ENCODE measurements at places on chromosomes 11 and 22. TPM values are rescaled to one million over a fixed set of nuclear protein-coding genes. Genes with fewer than 3 reads are reported as not detected.

OR56A1 gene
- 0.14 TPM for total RNA-seq

C11orf21 gene
- total RNA-seq = not detected

DNA sequence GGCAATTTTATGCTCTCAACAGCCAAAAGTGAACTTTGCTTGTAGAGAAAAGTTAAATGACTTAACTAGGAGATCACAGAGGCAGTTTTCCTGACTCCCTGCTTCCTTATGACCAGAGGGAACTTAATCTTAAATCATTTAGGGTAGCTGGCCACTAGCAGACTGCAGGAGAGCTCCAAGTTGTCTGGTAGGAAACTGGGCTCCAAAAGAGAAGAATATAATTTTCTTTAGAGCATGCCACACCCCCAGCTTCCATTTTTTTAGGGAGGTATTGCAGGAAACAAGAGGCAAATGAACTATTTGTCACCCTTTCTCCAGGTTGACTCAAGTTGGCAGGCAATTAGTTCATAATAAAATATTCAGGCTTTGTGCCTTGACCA is 2.6 kb downstream of the METTL15 start:
- peak; percentile 38 for DNase-seq

DNA sequence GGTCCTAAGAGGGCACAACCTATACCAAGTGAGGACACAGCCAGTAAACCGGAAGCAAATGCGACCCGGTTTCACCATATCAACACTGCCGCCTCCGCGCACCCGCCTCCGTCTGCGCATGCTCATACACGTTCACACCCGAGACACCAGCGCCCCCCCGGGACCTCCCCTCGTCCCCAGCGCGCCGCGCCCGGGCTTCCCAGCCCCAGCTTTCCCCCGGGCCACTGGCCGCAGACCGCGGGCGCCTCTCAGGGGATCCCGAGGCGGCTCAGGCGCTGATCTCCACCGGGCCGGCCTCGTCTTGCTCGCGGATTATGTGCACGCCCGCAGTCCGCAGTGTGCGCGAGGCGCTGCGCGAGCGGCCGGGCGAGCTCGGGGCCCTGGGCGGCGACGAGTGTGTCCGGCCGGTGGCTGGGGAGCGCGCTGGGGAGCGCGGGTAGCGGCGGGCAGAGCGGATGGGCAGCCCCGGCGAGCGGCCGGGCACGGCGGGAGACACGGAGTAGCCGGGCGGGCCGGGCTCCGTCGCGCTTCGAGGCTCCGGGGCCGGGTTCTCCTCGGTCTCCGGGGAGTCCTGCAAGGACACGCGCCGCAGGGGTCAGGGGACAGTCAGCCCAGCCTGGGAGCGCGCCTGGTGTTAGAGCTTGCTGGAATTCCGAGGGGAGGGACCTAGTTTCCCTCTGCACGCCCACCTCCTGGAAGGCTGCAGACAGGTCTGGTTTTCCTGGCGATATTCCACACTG is 2.0 kb downstream of the HEPN1 start:
- DNase-seq = peak; percentile 84

- DNase-seq = no peak
These were observed 37.0 kb downstream of the SGSM1 start for GRCh38 chr22:24843048-24843447.

GRCh38 chr11:105368711-105369110 is 229.1 kb upstream of the CARD18 start:
- no peak for DNase-seq

- DNase-seq = no peak
These were observed 165.7 kb downstream of the INSC start for GRCh38 chr11:15280393-15280792.

DNA sequence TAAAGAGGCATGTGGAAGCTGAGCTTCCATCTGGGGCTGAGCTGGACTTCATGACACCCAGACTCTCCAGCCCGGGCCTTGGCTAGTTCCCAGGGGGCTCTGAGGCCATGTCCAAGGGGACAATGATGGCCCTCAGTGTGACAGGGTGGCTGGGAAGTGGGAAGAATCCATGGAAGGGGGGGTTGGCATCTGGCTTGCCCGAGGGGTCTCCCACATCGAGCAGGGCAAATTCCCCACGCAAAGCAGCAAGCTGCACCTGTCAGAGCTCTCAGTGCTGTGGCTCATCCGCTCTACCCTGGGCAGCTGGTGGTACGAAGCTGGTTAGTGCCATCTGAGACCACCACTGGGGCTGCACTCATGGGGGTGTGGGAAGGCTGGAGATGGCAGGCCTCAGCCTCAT is 9.4 kb upstream of the AP1B1 start:
- DNase-seq = no peak

- DNase-seq = no peak
These were observed 26.3 kb downstream of the OPCML start for GRCh38 chr11:133506023-133506422.

GRCh38 chr11:18844753-18845367 is 53.3 kb upstream of the PTPN5 start:
- DNase-seq = peak; percentile 56

DNA sequence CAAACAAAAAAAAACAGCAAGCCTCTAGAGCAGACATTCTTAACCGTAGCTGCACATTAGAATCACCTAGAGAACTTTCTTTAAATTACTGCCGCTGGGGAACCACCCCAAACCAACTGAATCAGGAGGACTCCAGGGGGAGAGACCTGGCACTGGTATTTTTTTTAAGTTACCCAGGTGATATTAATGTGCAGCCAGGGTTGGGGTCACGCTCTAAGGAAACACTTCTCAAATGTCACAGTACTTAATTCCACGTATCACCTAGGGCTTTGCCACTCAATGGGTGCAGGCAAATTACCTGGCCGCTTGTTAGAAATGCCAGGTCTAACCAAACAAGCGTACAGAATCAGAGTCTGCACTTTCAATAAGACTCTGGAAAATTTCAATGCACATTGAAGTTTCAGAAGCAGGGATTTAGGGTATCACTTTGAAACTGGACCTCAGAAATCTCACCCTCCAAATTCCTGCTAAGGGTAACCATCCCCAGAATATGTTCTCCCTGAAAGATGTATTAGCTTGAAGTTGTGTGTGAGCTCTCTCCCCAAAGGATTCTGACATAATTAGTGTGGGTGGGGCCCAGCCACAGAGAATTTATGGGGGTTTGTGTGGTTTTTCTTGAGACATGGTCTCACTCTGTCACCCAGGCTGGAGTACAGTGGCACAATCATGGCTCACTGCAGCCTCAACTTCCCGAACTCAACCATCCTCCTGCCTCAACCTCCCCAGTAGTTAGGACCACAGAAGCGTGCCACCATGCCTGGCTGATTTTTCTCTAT is 12.7 kb upstream of the ISX start:
- DNase-seq = no peak

- DNase-seq = no peak
These were observed 380.6 kb downstream of the BRD1 start for GRCh38 chr22:49446759-49447710.

- peak; percentile 90 for DNase-seq
These were observed at the start of gene TRABD for GRCh38 chr22:50185375-50186087. TSS of gene TRABD (plus strand) at chr22:50185913. CDS start at chr22:50193061, 7,148 bp downstream.

All from dermis blood vessel endothelial cell (primary cell).